ENCODE measurements at places on chromosomes 1 and 21. TPM values are rescaled to one million over a fixed set of nuclear protein-coding genes. Genes with fewer than 3 reads are reported as not detected.

Gene PPP2R5A
- 31.7 TPM for total RNA-seq

DNA sequence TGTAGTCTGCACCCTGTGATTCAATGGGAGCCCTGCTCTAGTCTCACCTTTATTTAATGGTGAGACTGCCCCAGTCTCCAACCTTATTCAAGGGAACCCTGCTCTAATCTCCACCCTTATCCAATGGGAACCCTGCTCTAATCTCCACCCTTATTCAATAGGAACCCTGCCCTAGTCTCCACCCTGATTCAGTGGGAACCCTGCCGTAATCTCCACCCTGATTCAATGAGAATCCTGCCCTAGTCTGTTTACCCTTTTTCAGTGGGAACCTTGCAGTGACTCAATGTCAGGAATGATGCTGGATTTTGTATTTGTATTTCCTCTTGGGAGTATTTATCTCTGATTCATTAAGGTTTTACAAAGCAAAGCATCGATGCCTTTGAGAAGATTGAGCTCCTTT is 39.5 kb downstream of the TRPM2 start:
- no peak overlapping the region for H3K27ac ChIP-seq
- H3K4me1 ChIP-seq: no peaks in the 10 kb centered on the region
- no peak overlapping the region for H3K4me3 ChIP-seq
- DNase-seq: no peak
- 0 out of 2 replicates have a peak, but pooled peaks cover 19% of the 10 kb centered on the region for H3K27me3 ChIP-seq
- no peaks in the 10 kb centered on the region for H3K36me3 ChIP-seq

Gene ASAP3
- 27.3 TPM for total RNA-seq

DNA sequence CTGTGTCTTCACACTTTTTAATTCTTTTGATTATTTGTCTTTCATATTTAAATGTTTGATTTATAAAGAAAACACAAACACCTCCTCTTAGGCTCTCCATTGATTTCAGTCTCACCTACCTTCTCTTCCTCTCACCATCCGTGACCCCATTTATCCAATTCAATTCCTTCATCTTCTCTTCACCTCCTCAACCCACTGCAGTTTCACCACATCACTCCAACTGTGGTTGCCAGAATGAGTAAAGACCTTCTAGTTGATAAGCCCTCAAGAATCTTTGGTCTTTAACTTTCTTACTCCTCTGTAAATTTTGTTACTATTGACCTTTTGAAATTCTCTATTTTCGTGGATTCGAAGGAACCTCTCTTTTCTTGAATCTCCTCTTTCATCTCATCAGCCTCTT is 260.7 kb downstream of the CHRM3 start:
- H3K36me3 ChIP-seq: no peaks in the 10 kb centered on the region
- no peaks in the 10 kb centered on the region for H3K4me1 ChIP-seq
- H3K27ac ChIP-seq: no peak overlapping the region
- H3K27me3 ChIP-seq: no peaks in the 10 kb centered on the region
- no peak for DNase-seq

Gene DMBX1
- not detected for total RNA-seq

DNA sequence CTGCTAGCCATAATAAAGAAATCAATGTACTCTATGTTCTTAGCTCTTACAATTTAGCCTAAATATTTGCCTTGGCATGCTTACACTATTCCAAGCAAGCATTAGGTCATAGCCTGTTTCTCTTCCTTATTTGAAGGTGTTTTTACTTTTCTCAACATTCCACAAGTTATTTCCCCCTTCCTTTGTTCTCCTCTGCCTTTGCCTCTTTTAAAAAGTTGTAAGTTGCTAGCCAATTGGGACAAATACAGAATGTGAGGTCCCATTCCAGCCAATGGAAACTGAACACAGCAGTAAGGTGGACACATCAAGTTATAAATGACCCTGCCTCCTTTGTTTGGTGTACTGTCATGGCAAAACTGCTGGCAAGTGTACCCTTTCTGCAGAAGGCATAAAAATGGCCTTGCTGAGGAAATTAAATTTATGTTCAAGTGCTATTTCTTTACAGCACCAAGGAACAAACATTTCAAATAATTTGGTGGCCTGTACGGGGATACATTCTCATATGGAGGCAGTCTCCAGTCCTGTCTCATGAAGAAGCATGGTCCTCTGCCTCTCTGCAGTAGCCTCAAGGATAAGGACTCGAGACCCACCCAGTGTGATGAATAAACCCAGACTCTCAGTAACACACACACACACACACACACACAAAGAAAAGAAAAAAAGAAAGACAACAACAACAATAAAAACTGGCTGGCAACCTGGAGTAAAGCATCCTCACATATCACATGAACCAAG is 28.8 kb upstream of the FMO1 start:
- no peak overlapping the region for H3K27ac ChIP-seq
- H3K27me3 ChIP-seq: 0 out of 2 replicates have a peak, but pooled peaks cover 11% of the 10 kb centered on the region
- H3K4me1 ChIP-seq: peaks cover 24% of the 10 kb centered on the region
- DNase-seq: peak; percentile 28

GRCh38 chr1:152440635-152441471 is 26.8 kb upstream of the CRNN start:
- peak; percentile 89 for DNase-seq
- no peaks in the 10 kb centered on the region for H3K36me3 ChIP-seq
- peaks cover 22% of the 10 kb centered on the region for H3K4me1 ChIP-seq
- no peak overlapping the region for H3K4me3 ChIP-seq

- no peak overlapping the region for H3K27ac ChIP-seq
- H3K4me3 ChIP-seq: no peak overlapping the region
- no peaks in the 10 kb centered on the region for H3K36me3 ChIP-seq
These were observed 2.8 kb upstream of the GNG4 start for GRCh38 chr1:235652364-235652763.

DNA sequence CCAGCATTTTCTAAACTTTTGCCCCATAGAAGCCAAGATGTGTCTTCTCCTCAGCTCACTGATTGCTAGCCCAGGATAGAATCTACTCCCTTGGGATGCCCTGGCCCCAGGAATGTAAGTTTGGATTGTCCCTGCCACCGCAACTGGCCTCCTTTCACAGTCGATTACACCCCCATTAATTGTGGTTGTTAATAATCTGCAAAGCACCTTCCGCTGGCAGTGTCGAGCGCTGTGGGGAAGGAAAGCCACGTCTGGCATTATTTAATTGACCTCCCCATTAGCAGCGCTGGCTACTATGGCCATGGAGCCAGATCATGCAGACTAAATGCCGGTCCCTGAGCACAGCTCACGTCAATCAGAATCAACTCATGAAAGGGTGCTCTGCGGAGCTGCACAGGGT is 597.3 kb upstream of the PLXNA2 start:
- DNase-seq: no peak
- H3K4me1 ChIP-seq: no peaks in the 10 kb centered on the region
- H3K27me3 ChIP-seq: no peaks in the 10 kb centered on the region
- H3K27ac ChIP-seq: no peak overlapping the region
- H3K4me3 ChIP-seq: no peak overlapping the region

Gene TIPRL
- 32.9 TPM for total RNA-seq

- H3K27ac ChIP-seq: no peak overlapping the region
- peaks cover 16% of the 10 kb centered on the region for H3K4me1 ChIP-seq
- H3K4me3 ChIP-seq: no peak overlapping the region
- H3K27me3 ChIP-seq: no peaks in the 10 kb centered on the region
These were observed 33.1 kb upstream of the NFASC start for GRCh38 chr1:204837440-204838084.

Gene ATP1A4
- not detected for total RNA-seq
